ENCODE measurements at places on chromosomes 4 and X.

- DNase-seq: no peak
Measured at GRCh38 chrX:69155786-69156520, 9.3 kb downstream of the PJA1 start.

DNA sequence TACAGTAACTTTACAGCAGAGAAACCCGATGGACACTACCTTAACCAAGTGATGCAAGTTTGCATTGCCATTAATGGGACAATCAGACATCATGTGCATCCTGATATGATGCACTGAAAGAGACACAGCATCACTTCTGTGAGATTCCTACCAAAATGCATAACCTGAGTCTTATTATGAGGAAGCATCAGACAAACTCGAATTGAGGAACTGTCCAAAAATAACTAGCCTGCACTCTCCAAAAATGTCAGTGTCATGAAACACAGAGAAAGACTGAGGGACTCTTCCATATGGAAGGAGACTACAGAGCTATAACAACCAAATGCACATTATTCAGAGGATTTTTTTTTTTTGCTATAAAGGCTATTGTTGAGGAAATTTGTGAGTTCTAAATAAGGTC, 66.6 kb upstream of the IQSEC2 start:
- DNase-seq: no peak

- DNase-seq: no peak
Measured at GRCh38 chr4:92455951-92456350, 152.2 kb downstream of the GRID2 start.

GRCh38 chr4:100695871-100696270, 178.0 kb upstream of the EMCN start:
- DNase-seq: no peak

GRCh38 chrX:13835825-13836224, 18.9 kb upstream of the GPM6B start:
- no peak for DNase-seq

GRCh38 chr4:184587221-184587620, 62.0 kb downstream of the CASP3 start:
- no peak for DNase-seq
